Left lung (tissue), 14 donors: ENCODE measurements at places on chromosomes 1 and 21. TPM values are rescaled to one million over a fixed set of nuclear protein-coding genes. Genes with fewer than 3 reads are reported as not detected.

Gene GJC2
- 2.3 TPM for total RNA-seq

- no peak for DNase-seq
Observed at GRCh38 chr1:153441238-153441755, 19.2 kb downstream of the S100A7 start.

DNA sequence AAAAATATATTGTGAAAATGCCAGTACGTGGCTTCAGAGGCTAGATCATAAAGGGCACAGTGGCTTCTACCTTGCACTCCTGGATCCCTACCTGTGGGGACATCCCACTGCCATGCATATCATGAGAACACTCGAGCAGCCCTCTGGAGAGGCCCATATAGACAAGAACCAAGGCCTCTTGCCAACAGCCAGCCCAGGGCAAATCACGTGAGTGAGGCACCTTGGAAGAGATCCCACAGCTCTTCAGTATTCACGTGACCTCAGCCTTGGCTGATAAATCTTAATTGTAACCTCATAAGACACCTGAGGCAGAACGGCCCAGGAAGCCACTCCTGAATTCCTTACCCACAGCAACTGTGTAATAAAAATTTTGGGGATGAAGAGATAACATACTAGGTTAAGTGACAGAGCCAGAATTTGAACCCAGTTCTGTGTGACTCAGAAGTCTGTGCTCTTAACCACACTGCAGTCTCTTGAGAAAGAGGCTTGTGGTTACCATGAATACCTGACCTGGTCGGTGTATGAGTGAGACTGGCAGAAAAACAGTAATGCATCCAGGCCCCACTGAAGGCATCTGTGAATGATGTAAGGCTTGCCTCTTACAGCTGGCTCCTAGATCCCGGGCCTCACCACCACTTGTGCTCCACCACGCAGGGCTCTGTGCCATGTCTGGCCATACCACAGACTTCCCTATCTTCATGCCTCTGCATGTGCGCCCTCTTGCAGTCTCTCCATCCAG is 6.9 kb upstream of the A3GALT2 start:
- no peak for DNase-seq

Gene CELA3A
- not detected for total RNA-seq

GRCh38 chr1:209428241-209428921 is 155.1 kb upstream of the CAMK1G start:
- peak; percentile 18 for DNase-seq

DNA sequence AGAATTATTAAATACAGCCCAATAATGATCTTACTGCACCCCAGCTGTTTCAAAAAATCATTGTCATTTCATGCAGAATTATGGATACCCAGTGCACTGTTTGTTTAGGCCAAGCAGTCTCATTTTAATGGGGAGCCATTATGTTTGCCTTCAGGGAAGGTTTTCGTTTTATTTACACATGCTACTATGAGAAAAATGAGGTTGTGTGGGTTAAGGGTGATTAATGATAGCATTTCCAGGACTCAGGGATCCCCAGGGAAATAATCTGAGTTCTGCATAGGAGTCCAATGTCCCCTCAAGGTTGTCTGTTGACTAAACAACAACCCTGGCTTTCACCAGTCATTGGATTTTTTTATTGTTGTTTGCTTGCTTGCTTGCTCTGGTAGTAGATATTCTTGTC is 71.0 kb upstream of the ZP4 start:
- DNase-seq = no peak
